NCI-H345 (cell line): ENCODE measurements at places on chromosomes 16 and 17.

GRCh38 chr16:75073545-75074303 is 42.9 kb downstream of the LDHD start:
- no peak for DNase-seq

DNA sequence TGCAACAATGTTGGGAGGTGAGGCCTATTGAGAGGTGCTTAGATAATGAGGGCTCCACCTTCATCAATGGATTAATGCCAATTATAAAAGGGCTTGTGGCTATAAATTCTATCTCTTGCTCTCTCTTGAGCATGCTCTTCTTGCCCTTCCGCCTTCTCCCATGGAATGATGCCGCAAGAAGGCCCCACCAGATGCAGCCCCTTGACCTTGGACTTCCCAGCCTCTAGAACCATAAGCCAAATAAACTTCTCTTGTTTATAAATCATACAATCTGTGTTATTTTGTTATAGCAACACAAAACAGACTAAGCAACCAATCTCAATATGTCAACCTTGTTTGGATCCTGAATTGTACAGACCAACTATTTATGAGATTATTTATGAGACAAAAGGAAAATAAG is 20.0 kb downstream of the MYH10 start:
- DNase-seq = no peak

GRCh38 chr17:80799538-80800480 is 191.8 kb upstream of the CHMP6 start:
- peak; percentile 37 for DNase-seq

- no peak for DNase-seq
Measured at GRCh38 chr16:58853854-58854791, 120.0 kb upstream of the GOT2 start.

- DNase-seq = no peak
Measured at GRCh38 chr17:81309140-81309858, 14.2 kb upstream of the SLC38A10 start.

DNA sequence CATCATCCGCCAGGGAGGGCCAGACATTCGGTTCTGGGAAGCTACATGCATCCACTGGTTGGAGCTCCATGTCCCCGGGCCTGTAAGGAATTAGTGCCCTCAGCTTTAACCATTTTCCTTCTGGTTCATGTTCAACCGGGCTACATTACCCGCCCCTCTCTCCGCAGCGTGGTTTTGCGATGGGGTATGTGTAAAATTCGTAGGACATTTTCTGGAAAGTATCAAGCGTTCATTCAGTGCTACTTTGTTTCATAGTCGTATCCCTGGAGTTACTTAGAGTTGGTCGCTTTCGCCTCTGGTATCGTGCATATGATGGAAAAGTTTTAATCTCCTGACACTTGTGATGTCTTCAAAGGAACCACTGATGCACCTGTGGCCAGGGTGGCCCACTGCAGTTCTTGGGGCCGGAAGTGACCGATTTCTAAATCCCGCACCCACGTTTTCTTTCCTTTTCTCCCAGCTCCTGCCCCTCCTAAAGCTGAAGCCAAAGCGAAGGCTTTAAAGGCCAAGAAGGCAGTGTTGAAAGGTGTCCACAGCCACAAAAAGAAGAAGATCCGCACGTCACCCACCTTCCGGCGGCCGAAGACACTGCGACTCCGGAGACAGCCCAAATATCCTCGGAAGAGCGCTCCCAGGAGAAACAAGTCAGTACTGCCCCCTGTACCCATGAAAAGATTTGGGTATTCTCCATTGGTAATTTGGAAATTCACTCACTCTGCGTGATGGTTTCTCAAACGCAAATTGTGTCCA is 637 bp downstream of the RPL23A start:
- DNase-seq = no peak

- DNase-seq = no peak
Measured at GRCh38 chr17:63764716-63765115, 8.7 kb downstream of the CCDC47 start.

DNA sequence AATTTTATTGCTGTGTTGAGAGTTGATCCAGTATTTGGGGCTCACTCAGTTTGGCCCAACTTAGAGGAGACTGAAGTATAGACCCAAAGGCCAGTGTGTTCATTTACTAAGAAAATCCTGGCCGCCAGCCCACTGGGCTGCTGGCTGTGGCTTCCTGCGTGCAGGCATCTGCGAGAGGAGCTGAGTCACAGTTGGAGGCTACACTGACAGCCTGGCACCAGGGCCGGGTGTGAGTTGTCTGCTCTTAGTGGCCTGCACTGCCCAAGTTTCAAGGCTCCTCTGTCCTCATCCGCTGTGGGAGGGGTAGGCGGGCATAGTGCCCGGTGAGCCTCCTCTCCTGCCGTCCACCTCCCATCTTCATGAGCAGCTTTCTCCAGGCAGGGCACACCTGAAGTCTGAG is 54.2 kb downstream of the PLD6 start:
- no peak for DNase-seq

DNA sequence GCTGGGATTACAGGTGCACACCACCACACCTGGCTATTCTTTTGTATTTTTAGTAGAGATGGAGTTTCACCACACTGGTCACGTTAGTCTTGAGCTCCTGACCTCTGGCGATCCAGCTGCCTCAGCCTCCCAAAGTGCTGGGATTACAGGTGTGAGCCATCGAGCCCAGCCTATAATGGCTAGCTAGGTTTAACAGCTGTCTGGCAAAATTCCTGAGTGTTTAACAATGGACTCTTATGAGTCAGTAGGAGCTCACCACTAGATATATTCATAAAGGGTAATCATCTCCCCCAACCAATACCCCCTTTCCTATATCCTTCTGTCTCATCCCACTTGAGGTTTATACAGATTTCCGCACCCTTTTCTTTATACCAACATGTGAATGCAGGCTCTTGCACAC is 91.5 kb upstream of the CDH13 start:
- no peak for DNase-seq

DNA sequence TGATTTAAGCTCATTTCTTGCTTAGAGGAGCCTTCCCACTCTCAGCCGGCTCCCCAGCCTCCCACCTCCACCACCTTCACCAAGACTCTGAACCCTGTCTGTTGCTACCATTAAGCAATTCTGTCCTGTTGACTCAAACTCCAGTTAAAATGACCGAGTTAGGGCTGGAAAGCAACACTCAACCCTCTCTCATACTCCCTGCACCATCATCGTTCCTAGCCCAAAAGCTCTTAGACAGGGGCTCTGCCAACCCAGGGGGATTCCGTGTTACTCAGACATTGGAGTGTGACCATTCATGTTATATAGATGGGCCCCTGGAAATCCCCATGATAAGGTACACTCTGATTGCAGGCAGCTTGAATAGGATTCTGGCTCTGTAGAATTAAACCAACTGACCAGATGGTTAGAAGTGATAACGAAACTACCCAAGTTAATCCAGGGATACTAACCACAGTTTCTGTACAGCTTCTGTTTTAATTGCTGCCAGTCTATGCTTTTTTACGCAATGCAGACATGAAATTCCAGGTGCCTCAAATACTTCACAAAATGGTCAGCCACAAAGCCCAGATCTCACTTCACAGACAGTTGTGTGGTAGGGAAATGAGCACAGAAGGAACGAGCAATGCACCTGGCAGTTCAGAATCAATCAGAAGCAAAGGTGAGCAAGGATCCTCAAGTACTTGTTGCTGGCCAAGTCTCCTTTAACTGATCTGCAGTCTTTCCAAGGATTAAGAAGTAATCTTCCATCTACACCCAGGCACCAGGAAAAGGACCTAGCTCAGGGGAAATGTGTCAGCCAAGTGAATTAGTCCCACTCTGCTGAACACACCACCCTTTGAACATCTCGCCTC is 2.1 kb downstream of the SSTR2 start:
- no peak for DNase-seq

GRCh38 chr17:82644148-82644547 is 4.1 kb downstream of the WDR45B start:
- no peak for DNase-seq

DNA sequence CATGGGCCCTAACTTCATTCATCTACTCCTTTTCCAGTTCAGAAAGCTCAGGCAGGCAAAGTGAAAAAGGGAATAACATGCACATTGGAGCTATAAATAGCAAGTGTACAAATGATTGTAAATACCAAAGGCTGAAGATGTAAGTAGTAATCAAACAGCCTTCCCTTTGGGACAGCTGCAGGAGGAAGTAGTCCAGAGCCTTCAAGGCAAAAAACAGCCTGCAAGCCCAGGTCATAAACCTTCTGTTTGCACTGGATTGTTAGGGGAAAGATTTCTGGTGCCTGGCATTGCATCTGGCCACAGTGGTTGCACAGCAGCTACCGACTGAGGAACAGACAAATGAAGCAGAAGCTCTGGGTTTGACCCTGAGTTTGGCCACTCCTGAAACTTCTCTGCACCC is 98.6 kb upstream of the PMFBP1 start:
- DNase-seq = no peak

- peak; percentile 98 for DNase-seq
Measured at GRCh38 chr17:48593840-48594537, 410 bp upstream of the HOXB5 start.

- no peak for DNase-seq
Measured at GRCh38 chr17:17422641-17423040, 54.2 kb upstream of the MED9 start.

DNA sequence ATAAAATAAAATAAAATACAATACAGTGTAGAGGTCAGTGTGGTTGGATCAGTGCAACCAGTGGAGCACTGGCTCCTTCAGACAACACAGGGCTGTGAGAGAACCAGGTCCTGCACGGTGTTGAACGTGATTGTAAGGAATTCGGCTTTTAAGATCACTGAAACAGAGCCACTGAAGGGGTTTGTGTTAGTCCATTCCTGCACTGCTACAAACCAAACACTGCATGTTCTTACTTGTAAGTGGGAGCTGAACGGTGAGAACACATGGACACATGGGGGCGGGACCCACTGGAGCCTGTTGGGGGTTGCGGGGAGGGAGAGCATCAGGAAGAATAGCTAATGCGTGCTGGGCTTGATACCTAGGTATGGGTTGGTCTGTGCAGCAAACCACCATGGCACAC is 193.2 kb upstream of the AXIN2 start:
- no peak for DNase-seq

DNA sequence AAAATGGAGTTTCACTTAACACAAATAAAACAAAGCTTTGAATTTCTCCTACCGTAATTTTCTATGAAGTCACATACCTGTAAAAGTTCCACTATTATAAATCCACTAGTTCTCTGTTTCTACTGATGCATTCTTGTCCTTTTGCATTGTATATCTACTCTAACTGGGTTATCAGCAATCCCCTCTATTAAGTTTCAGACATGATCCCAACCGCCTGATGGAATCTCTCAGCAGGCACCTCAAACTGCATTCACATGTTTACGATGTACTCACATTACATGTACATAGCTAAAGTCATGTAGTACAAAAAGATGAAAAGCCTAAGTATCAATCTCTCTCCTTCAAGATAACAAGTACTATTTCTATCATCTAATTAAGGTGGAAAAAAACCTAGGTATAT is 64.9 kb downstream of the MED13 start:
- no peak for DNase-seq

DNA sequence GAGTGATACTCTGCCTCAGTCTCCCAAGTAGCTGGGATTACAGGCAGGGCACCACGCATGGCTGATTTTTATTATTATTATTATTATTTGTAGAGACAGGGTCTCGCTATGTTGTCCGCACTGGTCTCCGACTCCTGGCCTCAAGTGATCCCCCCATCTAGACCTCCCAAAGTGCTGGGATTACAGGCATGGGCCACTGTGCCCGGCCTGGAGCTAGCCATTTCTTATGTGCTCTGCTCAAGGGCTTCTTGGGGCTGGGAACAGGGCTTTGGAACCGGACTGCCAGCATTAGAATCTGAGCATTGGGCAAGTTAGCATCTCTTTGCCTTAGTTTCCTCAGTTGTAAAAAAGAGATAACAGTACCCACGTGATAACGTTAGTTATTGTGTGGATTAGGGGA is 111.3 kb downstream of the C16orf78 start:
- no peak for DNase-seq

GRCh38 chr17:80917716-80918560 is 73.7 kb upstream of the CHMP6 start:
- DNase-seq = no peak

GRCh38 chr17:35486920-35487732 is 38.6 kb upstream of the SLFN13 start:
- no peak for DNase-seq

DNA sequence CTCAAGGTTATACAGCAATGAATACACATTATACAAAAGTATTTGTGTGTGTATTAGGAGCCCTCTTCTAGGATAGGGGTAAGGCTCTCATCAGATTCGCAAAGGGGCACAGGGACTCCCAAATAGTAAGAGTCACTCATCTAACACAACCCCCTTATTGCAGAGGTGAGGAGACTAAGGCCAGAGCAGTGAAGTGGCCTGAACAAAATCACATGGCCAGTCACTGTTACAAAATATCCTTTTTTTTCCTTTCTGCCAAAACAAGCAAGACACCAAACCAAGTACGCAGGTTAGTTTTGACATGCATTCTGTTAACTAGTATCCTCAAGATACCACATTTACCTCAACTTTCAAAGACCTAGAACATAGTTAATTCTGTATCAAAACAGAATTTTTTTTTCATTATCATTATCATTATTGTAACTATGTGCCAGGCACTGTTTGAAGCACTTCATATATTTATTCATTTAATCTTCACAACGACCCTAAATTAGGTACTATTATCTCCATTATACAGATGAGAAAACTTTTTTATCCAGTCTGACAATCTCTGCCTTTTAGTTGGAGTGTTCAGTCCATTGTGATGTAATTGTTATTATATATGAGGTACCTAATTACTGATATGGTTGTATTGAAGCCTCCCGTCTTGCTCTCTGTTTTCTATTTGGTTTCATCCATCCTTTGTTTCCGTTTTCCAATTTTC is 25.7 kb downstream of the MMD start:
- DNase-seq = no peak

DNA sequence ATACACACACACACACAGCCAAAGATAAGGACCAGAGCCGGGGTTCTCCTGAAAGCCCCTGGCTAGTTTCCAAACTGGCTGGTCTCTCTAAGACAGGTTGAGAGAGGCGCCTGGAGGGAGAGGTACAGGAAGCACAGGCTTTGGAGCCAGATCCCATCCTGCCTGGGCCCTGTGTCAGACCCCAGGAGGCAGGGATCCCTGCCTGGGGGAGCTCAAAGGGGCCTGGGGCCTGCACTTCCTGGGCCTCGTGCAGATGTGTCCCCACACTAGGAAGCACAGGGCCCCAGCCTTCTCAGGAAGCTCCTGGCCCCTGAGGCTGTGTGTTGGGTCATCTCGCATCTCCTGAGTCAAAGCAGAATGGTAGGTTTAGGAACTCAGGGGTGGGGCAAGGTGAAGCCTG is 16.0 kb downstream of the SLC5A10 start:
- no peak for DNase-seq

- DNase-seq = no peak
Measured at GRCh38 chr17:68182940-68183551, 64.8 kb upstream of the AMZ2 start.

- DNase-seq = no peak
Measured at GRCh38 chr16:86156155-86156554, 257.2 kb downstream of the IRF8 start.

- no peak for DNase-seq
Measured at GRCh38 chr16:89209522-89210044, 7.9 kb upstream of the ZNF778 start.

- no peak for DNase-seq
Measured at GRCh38 chr16:4646773-4647643, 22.4 kb downstream of the MGRN1 start.
